ENCODE measurements at places on chromosomes 7 and 10.

DNA sequence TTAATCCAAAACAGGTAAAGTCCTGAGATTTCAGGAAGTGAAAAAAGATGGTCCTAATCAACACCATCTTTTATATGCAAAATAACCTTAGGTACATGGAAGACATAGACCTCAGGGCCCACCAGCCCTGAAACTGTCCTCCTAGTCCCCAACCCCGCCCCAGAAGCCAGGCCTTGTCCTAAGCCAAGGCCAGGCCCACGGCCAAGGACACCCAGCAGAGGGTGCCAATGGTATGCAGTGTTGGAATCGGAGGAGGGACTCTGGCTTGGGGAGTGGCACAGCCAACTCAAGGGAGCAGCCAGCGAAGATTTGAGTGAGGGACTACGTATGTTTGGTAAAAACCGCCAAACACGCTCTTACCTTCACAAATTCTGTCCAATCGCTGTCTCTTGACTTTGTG is 96.7 kb downstream of the ZRANB1 start:
- DNase-seq, result no peak

DNA sequence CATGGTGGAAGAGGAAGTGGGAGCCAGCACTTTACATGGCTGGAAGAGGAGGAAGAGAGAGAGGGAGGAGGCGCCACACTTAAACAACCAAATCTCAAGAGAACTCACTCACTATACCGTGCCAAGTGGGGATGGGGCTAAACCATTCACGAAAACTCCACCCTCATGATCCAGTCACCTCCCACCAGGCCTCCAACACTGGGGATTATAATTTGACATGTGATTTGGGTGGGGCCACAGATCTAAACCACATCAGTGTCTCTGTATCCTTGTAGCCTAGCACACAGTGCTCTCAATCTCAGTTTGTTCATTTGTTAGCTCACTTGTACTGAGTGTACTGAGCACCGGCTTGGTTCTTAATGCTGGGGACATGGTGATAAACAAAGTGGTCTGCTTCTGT is 228.3 kb downstream of the BUB3 start:
- DNase-seq, result no peak

GRCh38 chr7:134502463-134503371 is 24.6 kb upstream of the AKR1B10 start:
- DNase-seq, result no peak

DNA sequence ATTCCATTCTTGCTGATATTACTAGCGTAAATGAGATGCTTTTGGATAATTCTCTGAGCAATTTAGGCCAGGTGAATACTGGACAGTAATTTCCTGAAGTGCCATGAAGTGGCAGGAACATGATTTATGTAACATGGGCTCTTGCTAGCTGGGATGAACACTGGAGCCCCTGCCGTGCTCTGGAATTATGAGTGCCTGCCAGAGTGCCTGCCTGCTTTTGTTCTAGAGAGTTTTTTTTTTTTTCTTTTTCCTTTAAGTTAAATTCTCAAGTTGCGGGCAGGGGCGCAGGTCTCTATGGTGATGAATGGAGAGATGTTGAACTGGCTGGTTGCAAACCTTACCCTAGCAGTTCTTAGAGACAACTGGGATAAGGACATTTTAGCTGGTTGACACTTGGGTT is 165.9 kb downstream of the AUTS2 start:
- no peak for DNase-seq

GRCh38 chr7:2049782-2050510 is 182.8 kb downstream of the MAD1L1 start:
- DNase-seq, result no peak

DNA sequence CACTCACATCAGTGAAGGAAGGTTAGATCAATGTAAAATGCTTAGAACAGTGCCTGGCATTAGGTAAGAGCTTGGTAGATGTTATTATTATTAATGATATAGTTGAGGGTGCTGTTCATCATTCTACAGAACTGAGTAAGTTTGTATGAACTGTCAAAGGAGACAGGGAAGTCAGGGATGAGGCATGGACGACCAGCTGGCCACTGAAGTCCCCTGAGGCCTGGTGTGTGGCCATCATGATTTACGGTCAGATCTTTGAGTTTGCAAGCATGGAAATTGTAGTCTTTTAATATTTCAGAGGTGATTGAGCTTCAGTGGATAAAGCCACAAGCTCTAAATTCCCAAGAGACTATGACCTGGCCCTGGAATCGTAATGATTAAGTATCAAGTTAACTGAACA is 6.9 kb downstream of the ARMC3 start:
- no peak for DNase-seq

GRCh38 chr7:36650766-36651312 is 73.5 kb downstream of the AOAH start:
- no peak for DNase-seq

- DNase-seq, result no peak
These were observed 88.9 kb upstream of the TBX20 start for GRCh38 chr7:35342786-35343185.

DNA sequence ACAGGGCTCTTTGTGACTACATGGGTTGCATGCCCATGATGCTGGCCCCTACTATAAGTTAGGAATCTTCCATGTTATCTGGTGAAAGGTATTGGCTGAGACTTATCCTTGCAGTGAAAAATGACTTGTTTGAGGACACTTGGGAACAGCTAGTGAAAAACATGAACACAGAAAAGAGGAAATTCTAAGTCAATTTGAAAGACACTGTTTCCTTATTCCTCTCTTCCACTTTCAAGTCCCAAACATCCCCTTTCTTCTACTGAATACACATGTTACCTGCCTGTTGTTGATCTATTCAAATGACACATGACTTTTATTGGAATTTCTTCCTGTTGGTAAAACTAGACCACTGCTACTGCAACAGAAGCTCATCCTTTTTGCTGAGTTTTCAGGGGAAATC is 29.5 kb upstream of the PRKCQ start:
- no peak for DNase-seq

DNA sequence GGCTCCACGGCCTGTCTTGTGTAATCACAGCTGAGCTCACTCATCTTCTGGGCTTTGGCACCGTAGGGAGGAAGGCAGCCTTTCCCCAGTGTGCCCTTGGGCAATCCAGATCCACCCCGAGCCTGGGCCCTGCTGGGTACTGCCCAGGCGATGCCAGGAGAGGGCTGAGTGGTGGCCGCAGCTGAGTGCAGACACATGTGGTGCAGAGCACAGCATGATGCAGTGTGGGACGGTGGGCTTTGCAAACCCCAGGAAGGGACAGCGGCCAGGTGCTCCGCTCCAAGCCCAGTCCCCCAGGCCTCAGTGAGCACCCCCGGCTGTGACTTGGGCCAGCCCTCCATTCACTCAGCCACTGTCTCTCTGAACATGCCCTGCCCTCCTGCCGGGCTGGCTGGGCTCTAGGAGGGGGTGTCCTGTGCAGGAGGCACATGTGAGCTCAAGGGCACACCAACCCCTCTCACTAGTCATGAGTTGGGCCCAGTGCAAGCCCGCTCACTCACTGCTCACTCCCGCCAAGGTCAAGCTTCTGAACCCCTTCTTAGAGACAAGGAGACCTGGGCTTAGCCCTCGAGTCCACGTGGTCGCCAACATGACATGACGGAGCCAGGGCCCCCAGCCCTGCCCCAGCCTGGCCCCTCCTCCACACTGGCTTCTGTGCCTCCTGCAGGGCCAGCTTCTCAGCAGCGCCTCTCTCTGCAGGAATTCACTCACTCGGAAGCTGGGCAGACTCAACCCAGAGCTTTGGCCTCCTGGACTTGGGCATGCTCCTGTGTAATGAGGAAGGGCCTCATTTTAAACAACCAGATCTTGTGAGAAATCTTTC is 77.5 kb upstream of the INSIG1 start:
- no peak for DNase-seq

DNA sequence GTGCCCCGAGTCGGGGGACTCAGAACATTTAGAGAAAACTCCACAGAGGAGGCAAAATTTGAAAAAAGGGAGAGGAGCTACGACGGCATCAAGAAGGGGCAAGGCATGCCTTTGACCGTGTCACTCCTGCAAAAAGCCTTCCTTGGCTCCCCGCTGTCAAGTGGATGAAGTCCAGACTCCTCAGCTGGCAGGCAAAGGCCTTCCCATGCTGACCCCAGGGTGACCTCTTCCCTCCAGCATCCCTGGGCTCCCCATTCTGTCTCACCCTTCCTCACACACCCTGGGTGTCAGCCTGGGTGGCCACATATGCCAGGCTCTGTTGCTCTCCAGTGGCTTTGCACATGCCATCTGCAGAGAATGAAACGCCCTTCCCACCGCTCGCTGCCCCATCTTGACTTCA is 88.4 kb upstream of the ZMIZ1 start:
- no peak for DNase-seq

GRCh38 chr7:88458946-88459345 is 152.3 kb upstream of the STEAP4 start:
- DNase-seq, result no peak

DNA sequence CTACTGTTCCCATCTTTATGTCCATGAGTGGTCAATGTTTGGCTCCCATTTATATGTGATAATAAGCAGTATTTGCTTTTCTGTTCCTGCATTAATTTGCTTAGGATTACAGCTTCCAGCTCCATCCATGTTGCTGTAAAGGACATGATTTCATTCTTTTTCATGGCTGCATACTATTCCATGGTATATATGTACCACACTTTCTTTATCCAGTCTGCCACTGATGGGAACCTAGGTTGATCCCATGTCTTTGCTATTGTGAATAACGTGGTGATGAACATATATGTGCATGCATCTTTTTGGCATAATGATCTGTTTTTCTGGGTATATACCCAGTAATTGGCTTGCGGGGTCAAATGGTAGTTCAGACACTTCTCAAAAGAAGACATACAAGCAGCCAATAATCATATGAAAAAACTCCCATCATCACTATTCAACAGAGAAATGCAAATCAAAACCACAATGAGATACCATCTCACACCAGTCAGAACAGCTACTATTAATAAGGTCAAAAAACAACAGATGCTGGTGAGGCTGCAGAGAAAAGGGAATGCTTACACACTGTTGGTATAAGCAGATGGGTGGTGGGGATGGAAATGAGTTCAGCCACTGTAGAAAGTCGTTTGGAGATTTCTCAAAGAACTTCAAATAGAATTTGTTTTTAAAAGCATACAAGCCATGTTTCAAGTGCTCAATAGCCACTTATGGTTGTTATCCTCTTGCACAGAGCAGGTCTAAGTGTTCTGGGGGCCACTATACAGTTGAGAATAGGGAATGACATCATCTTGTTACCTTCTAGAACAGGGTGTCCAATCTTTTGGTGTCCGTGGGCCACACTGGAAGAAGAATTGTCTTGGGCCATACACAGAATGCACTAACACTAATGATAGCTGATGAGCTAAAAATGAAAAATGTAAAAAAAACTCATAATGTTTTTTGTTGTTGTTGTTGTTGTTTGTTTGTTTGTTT is 23.2 kb upstream of the SDK1 start:
- DNase-seq, result no peak

- DNase-seq, result no peak
These were observed 30.9 kb downstream of the GRID2IP start for GRCh38 chr7:6520163-6520981.

DNA sequence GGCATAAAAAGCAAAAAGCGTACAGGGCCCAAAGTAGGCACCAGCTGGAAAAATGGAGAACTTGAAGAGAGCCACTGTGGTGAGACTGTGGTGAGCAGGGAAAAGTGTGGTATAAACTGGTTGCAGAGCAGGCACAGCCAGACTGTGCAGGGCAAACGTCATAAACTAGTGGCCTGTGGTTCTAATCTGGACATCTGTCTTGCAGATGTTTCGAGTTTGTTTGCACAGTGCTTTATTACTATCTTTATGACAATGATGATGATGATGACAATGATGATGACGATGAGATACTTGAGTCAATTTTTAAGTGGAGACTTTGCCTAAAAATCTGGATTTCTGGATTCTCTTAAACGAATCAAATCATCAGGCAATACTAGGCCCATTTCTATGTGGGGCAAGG is 45.7 kb downstream of the SEMA3C start:
- DNase-seq, result no peak

DNA sequence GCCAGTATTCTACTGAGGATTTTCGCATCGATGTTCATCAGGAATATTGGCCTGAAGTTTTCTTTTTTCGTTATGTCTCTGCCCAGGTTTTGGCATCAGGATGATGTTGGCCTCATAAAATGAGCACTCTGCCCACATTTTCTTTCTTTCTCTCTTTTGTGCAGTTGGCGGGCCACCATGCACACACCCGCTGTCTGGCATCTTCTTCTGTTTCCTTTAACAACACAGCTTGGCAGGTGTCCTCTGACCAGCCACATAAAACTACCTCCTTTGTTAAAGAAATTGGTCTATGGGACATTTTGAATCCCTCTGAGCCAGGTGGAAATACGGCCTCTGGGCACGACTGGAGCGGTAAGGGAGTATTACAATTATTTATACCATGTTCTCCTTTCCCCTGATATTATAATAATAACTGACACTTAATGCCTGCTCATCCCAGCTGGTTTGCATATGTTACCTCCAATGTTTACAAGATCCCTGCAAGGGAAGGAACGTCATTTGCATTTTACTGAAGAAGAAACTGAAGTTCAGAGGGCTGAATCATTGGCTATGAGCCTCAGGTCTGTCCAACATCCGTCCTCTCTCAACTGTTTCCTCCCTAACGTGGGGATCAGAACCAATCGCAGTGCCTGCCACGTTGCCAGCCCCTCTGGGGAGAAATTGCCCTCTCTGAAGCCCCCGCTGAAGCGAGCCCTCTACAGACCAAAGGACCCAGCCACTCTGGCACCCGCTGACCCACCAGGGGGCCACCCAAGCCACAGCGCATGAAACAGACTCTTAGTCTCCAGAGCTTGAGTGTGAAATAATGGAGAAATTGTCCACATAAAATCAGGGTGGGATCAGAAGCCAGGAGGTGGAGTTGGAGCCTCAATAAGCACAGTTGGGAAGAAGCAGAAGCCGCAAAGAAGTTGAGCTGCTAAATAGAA is 125.0 kb upstream of the FOXK1 start:
- DNase-seq, result no peak

DNA sequence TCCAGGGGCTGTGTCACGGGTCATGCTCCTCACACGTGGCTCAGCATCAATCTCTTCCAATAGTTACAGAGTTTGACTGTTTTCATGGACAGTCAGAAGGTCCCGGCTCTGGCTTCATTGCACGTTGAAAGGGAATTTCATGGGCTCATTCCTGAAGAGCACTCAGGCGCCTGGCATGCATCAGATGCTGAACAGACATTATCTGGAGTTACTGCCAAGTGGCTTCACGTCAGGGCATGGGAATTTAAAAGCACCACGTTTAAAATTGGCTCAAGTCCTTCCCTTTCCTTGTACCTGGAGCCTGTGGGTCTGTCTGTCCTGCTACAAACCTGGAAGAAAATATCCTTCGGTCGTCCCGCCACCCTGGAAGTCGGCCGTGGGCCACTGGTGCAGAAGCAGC is 50.4 kb downstream of the CFAP46 start:
- DNase-seq, result no peak
